Tracheal epithelial cell (primary cell): ENCODE measurements at places on chromosomes 1 and 21. TPM values are rescaled to one million over a fixed set of nuclear protein-coding genes. Genes with fewer than 3 reads are reported as not detected.

The PLA2G2F gene
- 0.24 TPM in 1 of 2 replicates, not detected in the other for total RNA-seq

The A3GALT2 gene
- not detected in 2 replicates for total RNA-seq

The MAP1LC3C gene
- total RNA-seq: not detected in 2 replicates

The HSPB7 gene
- not detected in 2 replicates for total RNA-seq

The ZSWIM5 gene
- total RNA-seq: under 0.01 TPM in 1 of 2 replicates, not detected in the other

The F13B gene
- total RNA-seq: not detected in 2 replicates

The FALEC gene
- not detected in 2 replicates for total RNA-seq

The SPATA21 gene
- total RNA-seq: not detected in 2 replicates

The SPSB1 gene
- total RNA-seq: 6.0 and 18.3 TPM in 2 replicates

The RNU1-2 gene
- total RNA-seq: under 0.01 TPM in 2 replicates

The CFHR4 gene
- not detected in 2 replicates for total RNA-seq

The PSEN2 gene
- total RNA-seq: 21.3 and 29.2 TPM in 2 replicates

The ASTN1 gene
- under 0.01 TPM in 1 of 2 replicates, not detected in the other for total RNA-seq

The TCHH gene
- under 0.01 TPM in 2 replicates for total RNA-seq

The NR1I3 gene
- not detected in 2 replicates for total RNA-seq

The DCDC2B gene
- total RNA-seq: under 0.01 TPM in 1 of 2 replicates, not detected in the other

The CYP2J2 gene
- 1.1 and 3.1 TPM in 2 replicates for total RNA-seq

The FCRL2 gene
- not detected in 2 replicates for total RNA-seq

The AQP10 gene
- total RNA-seq: under 0.01 TPM in 1 of 2 replicates, not detected in the other

The TSPEAR gene
- not detected in 2 replicates for total RNA-seq

The KCNK2 gene
- not detected in 2 replicates for total RNA-seq

The RNU1-3 gene
- total RNA-seq: under 0.01 TPM in 2 replicates

The TMEM52 gene
- 1.9 and 8.5 TPM in 2 replicates for total RNA-seq

The ACBD3 gene
- total RNA-seq: 43.7 and 67.0 TPM in 2 replicates

The ATAD3A gene
- total RNA-seq: 25.2 and 41.0 TPM in 2 replicates

The MAP7D1 gene
- total RNA-seq: 68.6 and 152 TPM in 2 replicates

The FOXO6 gene
- not detected in 2 replicates for total RNA-seq

The RPS27 gene
- 1,885 and 2,803 TPM in 2 replicates for total RNA-seq

The PDC gene
- total RNA-seq: not detected in 2 replicates

The IFNLR1 gene
- 7.5 and 13.0 TPM in 2 replicates for total RNA-seq

The ATP5IF1 gene
- 163 and 168 TPM in 2 replicates for total RNA-seq

The OR2L2 gene
- under 0.01 TPM in 1 of 2 replicates, not detected in the other for total RNA-seq

The LAMC1 gene
- total RNA-seq: 146 and 152 TPM in 2 replicates

The FCRL5 gene
- not detected in 2 replicates for total RNA-seq

The LEMD1 gene
- total RNA-seq: 3.6 and 10.4 TPM in 2 replicates
